ENCODE measurements at places on chromosomes 7 and 10.

DNA sequence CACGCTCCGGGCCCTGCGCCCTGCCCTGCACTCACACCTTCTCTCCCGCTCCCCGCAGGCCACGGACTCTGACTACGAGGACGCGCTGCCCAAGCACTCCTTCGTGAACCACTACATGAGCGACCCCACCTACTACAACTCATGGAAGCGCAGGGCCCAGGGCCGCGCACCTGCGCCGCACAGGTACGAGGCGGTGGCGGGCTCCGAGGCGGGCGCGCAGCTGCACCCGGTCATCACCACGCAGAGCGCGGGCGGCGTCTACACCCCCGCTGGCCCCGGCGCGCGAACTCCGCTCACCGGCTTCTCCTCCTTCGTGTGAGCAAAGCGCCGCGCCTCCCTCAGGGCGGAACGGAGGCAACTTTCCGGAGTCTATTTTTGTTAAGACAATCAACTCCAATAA, 417.0 kb upstream of the FOXK1 start:
- DNase-seq = no peak

GRCh38 chr10:61623161-61623560, 39.6 kb upstream of the CABCOCO1 start:
- DNase-seq = no peak

DNA sequence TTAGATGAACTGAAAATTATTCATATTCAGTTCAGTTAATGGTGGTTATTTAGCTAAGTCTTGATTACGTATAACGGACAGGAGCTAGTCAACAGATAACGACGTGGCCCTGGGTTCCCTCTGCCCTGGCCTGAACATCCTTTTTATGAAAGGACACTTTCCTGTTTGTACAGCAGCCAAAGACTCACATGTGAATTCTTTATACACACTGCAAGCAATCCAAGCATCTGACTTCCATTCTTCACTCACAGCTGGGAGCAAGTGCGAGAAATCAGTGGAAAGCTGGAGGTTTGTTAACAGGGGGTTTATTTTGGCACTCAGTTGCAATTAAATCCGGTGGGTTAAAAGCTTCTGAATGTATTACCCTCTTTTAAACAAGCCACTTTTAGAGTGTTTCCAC, 148.1 kb upstream of the GDF10 start:
- DNase-seq = no peak

GRCh38 chr7:123941391-123942180, 16.5 kb downstream of the SPAM1 start:
- DNase-seq = no peak

DNA sequence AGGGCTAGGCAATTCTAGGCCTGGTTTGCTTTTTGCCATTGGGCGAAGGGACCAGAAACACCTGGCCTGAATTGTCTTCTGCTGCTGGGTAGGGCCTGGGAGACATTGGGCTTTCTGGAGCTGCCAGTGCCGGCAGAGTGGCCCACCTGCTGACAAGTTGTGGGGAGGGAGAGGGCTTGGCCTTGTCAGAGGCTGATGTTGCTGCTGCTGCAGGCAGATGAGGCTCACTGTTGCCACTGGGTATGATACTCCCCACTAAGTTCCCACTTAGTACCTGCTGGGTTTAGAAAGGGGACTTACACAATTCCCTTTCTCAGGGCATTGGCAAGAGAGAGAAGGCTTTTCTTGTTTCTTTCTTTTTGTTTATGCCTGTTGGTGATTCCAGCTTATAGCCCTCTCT, 289.6 kb upstream of the NPVF start:
- DNase-seq = no peak

DNA sequence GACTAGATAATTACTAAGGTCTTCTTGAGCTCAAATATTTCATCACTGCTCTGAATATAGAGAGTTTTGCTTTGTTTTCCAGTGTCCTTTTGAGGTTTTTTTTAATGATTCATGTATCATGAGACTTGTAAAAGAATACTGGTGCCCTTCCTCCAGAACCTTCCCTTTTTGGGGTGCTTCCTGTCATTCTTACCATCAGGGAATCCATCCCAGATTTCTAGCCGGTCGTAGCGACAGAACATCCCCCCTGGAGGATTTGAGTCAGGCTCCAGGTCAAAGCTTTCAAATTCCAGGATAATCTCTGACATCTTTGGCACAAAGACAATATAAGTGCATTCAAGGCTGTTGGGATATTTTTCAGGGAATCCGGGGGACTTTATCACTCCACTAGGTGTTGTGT, 71.0 kb downstream of the NRP1 start:
- no peak for DNase-seq

- no peak for DNase-seq
Measured at GRCh38 chr10:123669886-123670285, 3.7 kb downstream of the GPR26 start.

All from RWPE1 (cell line).